DMS53 (cell line): ENCODE measurements at places on chromosomes 16 and 17.
A peak's percentile ranks its signal among the peaks of the same experiment; 100 is the strongest.

DNA sequence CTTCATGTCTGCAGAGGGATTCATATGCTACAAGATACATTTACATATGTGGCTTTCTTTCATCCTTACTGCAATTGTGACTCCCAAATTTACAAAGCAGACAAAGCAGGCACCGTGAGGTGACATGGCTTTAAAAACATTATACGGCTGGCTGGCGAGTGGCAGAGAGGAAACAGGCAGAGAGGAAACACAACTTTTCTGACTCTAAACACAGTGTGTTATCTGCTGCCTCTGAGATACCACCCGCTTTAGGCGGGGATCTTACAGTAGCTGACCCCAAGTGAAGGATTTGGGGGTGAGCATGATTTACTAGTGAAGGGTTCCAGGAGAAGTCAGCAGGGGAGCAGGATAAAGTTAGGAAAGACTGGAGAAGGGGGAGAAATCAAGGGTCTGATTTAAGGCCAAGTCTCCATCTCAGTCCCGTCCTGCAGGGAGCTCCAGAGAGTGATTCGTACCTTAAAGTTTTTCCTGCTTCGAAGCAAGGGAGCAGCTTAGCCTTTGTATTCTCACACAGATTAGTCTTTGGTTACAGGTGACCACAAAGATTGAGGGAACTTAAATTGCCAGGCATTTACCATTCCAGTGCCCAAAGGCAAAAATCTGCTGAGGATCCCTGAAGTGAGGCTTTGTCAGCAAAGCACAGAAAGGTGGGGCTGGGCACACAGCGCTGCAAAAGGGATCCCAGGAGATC lies 355.0 kb downstream of the GRIN2A start:
- DNase-seq, result no peak

DNA sequence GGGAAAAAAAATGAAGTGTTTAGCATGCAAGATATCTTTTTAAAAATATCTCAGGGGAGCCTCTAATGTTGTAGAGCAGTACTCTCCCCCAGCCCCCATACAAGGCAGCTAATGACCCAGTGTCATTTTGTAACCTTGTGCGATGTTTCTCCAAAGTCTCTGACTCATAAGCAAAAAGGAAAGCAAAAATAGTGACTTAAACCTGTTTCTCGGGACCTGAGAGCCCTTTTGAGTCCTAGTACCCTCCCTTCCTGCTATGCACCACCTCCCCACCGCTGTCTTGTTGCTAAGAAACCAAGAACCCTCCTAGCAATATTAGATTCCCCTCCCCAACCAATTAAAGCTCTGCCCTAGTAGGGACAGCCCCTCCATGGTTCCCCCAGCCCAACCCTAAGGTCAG lies 2.8 kb downstream of the MYCBPAP start:
- DNase-seq, result peak; percentile 47

DNA sequence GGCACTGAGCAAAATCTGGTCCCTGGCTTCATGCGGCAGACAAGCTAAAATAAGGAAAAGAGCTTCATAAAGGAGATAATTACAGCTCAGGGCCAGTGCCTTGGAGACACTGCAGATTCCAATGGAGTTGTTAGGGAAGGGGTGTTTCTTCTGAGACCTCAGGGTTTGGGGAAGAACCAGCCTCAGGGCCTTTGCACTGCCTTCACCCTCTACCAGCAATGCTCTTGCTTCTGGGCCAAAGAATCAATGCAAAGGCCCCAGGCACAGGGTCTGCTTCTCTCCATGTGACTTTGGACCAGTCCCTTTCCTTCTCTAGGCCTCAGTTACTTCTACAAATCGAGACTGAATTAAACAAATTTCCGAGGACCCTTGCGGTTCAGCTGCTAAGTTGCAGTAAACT lies 36.2 kb upstream of the GAN start:
- DNase-seq, result no peak

DNA sequence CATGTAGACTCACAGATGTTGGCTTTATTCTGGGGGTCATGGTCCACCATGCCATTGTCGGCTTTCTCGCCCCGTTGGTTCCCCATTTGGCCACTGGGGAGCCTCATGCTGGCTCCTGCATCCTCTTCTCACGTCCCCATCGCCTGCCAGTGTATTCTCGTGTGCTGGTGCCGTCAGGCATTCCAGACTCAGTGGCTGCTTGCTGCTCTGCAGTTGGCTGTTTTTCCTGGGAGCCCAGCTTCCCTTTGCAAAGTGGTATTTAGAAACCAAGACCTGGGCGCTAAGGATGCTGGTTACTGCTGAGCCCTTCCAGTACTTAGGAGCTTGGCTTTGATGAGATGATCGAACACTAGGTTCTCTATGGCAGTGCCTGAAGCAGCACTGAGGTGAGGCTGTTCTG lies 19.1 kb downstream of the CRAMP1 start:
- no peak for DNase-seq

DNA sequence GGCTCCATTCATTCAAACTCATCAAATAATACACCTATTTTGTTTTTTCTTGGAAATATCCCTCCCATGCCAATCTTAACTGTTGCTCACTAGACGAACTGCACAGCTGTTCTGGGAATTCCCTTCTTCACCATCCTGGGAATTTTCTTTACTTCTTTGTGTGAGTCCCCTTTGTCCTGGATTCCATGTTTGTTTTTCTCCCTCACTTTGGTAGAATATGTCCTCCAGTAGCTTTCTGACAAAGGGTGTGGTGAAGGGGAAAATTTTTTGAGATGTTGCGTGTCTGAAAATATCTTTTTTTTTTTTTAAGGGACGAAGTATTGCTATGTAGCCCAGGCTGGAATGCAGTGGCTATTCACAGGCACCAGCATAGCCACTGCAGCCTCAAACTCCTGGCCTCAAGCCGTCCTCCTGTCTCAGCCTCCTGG lies 17.2 kb upstream of the UTP6 start:
- DNase-seq, result no peak

- DNase-seq, result no peak
These were observed 5.2 kb upstream of the TSPOAP1 start for GRCh38 chr17:58333736-58334207.

DNA sequence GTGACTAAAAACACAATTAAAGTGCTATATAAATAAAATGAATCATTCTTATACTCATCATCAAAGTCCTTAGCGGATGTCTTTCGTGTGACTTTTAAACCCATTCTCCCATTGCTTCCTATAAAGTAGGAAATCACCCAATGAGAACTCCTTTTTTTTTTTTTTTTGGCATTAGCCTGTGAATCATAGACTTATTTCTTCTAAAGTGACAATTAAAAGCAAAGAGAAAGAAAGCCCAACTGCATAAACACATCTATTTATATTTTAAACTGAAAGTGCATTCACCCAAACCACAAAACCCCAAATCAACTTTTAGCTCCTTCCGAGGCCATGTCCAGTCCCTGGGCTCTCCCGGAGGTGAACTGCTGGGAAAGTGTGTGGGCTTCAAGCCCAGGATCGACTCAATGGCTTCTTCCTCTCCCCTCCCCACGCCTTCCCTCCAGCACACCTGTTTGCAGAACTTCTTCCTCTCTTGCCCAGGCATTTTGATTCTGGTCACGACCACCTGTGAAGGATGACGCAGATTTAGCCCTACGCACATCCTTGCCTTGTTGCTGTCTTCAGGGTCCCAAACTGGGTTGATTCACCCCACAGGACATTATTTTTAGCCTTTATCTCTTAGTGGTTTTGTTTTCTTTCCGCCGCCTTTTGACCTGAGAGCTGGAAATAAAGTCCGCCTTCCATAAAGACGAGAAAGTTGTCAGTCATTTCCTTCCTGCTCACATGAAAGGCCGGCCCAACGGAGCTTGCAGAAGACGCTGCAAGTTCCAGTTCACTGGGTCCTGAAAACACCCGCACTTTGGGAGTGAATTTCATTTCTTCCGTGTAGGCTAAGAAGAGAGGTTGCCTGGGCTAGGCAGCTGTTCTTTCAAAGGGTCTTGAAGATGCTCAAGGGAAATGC lies 166.8 kb downstream of the MAP2K6 start:
- no peak for DNase-seq

DNA sequence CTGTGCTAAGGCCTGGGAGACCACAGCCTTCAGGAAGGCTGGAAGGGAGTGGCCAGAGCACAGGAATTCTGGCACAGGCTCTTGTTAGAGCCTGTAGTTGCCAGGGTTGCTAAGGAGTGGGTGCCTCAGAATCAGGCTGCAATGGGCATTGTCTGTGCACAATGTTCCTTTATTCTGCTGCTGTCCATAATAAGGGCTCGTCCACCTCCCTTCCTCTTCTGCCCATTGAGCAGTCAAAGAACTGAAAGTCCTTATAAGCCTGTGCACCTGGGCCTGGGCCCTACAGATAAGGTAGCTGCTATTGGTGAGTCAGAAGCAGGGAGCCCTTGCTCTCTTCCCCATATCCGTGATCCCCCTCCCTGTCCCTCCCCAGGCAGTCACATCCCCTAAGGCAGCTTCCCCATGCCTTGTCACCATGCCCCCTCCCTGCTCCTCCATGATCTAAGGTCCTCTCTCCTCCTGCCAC lies 5.4 kb upstream of the CNGB1 start:
- DNase-seq, result no peak

DNA sequence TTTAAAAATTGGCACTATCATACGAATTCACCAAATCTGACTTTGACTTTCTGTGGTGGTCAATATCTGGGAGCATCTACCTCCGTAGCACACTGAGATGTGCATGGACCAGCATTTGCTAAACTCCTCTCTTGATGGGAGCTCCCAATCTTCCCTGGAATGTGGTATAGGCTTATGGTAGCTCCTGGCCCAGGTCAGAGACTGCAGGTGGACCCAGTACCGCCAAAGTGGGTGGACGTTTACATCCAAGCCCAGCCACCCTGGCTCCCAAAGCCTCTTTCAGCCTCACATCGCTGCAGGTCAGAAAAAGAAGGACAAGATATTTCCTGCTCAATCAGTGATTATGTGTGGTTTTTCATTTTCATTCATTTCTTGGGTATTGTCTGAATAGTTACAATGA lies 43.1 kb upstream of the NKD1 start:
- peak; percentile 33 for DNase-seq

- DNase-seq, result peak; percentile 25
These were observed 6.8 kb downstream of the ZNF267 start for GRCh38 chr16:31880322-31880979.

GRCh38 chr16:29694384-29695195 lies 15.6 kb downstream of the QPRT start:
- no peak for DNase-seq

DNA sequence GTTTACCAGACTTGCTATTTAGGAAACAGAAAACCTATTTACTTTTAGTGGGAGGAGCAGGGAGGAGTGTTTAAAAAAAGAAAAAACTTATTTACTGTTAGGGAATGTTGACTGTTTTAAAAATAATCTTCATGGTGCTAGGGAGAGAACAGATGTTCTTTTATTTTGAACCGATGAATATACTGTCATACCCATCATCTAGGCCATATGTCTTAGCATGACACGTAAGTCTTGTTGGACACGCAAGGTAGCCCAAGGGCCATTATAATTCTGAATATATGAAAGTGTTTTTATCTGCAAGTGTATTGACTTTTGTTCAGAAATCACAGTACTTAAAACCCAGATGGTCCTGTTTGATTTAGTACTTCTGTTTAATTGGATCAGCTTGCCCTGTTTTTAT lies 11.6 kb downstream of the WIPF2 start:
- DNase-seq, result no peak

- no peak for DNase-seq
These were observed 22.6 kb downstream of the ENDOV start for GRCh38 chr17:80437532-80437931.

DNA sequence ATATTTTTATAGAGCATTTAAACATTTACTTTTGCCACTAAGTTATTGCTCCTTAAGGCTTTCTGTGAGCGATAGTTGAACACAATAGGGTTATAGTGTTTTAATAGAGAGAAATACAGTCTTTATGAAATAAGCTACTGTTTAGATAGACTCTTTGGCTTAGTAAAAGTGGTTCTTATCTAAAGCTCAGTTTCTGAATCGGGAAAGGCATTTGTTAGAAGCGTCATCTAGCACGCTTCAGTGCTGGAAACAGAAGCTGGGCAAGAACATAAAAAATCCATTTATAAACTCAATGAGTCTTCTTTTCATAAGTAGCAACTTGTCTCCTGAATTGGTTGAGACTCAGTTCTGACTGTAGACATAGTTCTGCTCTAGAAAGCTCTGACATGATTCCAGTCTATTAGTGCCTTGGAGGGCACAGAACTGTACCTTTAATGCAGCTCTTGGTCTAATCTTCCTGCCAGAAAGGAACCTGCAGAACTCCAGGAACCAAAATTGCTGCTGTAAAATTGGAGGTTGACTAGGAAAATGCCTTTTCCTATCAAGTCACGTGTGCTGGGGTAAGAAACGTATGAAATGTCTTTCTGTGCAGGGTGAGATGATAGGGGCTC lies 55.4 kb upstream of the DNAJA2 start:
- no peak for DNase-seq

- DNase-seq, result peak; percentile 11
These were observed 690.5 kb upstream of the SOX9 start for GRCh38 chr17:71430281-71430680.

- DNase-seq, result peak; percentile 55
These were observed 13.7 kb downstream of the DNAH17 start for GRCh38 chr17:78563189-78564145.

DNA sequence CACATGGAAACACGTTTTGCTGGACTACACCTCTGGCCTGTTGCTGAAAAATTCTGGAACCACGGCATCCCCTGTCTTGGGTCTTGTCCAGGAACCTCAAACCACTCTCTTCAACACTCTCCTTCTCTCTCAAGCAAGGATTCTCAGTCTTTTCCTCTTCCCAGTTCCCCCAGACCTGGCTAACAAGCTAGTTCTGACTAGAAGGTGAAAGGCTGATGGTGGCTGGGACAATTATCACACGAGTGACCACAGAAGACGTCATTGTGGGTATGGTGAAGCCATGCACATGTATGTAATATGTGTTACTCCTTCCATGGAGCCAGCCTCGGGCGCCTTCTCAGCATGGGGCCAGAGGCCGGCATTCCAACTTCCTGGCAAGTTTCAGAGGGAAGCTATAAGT lies 123.0 kb downstream of the CDYL2 start:
- DNase-seq, result no peak
